ENCODE measurements at places on chromosomes 12 and 14. TPM values are rescaled to one million over a fixed set of nuclear protein-coding genes. Genes with fewer than 3 reads are reported as not detected.

- DNase-seq = no peak
- peaks cover 96% of the 10 kb centered on the region for H3K4me1 ChIP-seq
- H3K27me3 ChIP-seq = no peaks in the 10 kb centered on the region
- peak overlapping the region; percentile 99 for H3K27ac ChIP-seq
These were observed 24.5 kb downstream of the SSH1 start for GRCh38 chr12:108832730-108833354.

DNA sequence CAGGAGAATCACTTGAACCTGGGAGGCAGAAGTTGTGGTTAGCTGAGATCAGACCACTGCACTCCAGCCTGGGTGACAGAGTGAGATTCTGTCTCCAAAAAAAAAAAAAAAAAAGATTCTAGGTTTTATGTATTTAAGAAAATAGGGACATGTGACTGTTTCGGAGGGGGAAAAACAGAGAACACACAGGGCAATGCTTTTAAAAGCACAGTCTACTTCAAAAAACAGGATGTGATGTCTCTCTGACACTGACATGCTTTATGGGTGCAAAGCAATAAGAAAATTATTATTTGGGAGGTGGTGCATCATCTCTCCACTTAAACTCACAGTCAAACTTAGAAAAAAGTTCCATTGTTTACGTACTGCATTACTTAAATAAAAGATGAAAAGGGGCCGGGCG is 28.7 kb downstream of the CLIP1 start:
- H3K27ac ChIP-seq = peak overlapping the region; percentile 45
- no peak overlapping the region for H3K4me3 ChIP-seq
- peaks cover 26% of the 10 kb centered on the region for H3K4me1 ChIP-seq

CIROP gene
- total RNA-seq = not detected

DNA sequence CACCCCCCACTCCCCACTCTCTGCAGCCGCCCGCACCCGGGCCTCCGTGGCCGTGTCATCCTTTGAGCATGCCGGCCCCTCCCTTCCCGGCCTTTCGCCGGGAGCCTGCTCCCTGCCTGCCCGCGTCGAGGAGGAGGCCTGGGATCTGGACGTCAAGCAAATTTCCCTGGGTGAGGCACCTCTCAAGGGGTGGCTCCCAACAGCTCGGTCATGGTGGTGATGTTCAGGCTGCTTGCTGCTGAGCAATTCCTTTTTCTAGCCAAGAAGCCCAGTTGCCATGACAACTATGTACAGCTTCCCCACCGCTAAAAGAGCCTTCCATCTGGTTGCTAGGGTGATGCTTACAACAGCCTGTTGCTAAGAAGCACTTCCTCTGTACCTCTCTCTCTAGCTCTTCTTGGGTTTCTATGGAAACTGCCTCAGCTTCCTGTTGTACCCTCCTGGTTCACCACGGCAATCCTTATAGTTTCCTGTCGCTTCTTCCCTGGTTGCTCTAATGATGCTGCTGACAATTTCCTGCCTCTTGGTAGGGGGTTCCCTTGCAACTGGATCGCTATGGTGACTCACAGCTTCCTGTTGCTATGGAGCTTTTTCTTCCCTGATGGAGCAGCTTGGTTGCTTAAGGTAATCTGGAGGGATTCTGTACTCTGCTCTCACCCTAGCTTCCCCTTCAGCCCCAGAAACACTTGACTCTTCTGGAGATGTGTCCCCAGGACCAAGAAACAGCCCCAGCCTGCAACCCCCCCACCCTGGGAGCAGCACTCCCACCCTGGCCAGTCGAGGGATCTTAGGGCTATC is 11.0 kb downstream of the ZNF219 start:
- DNase-seq = no peak
- peaks cover 43% of the 10 kb centered on the region for H3K36me3 ChIP-seq
- H3K27me3 ChIP-seq = no peaks in the 10 kb centered on the region

GRCh38 chr14:105161309-105161708 is 7.3 kb downstream of the JAG2 start:
- H3K27me3 ChIP-seq = no peaks in the 10 kb centered on the region
- no peaks in the 10 kb centered on the region for H3K36me3 ChIP-seq
- no peak overlapping the region for H3K27ac ChIP-seq
- no peaks in the 10 kb centered on the region for H3K4me1 ChIP-seq

RTL1 gene
- total RNA-seq = not detected

NTF3 gene
- 0.80 TPM for total RNA-seq

DNA sequence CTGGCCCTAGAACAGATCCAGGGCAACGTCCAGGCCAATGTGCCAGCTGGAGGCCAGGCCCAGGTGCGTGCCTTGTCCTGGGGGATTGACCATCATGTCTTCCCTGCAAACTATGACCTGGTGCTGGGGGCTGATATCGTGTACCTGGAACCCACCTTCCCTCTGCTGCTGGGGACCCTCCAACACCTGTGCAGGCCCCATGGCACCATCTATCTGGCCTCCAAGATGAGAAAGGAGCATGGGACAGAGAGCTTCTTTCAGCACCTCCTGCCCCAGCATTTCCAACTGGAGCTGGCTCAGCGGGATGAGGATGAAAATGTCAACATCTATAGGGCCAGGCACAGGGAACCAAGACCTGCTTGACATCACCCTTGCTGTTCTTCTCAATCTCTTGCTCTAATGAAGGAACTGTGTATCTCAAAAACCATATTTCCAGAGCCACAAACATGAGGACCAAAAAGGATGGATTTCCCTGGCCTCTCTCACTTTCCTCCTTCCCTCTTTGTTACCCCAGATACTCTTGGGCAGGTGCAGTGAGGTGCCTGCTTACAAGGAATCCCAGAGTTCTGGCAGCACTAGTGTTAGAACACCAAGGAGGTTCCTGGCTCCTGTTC is 2.2 kb upstream of the TSFM start:
- peaks cover 16% of the 10 kb centered on the region for H3K4me1 ChIP-seq
- H3K27me3 ChIP-seq = no peaks in the 10 kb centered on the region
- peaks cover 13% of the 10 kb centered on the region for H3K36me3 ChIP-seq

DNA sequence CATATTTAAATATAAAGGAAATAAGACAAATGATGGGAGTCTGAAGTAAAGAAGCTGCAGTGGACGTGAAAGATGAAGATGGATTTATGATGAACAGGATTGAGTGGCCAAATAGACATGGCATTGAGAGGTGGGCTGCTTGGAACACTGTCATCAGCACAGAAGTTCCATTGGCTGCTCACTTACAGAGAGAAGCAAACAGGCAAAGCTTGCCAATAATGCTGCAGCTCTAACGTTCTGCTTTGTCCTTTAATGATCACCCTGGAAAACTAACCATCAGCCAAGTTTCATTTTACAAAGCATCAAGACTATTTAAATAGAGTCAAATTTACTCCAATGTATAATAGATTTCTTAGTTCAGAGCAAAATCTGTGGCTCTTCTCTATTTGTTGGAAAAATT is 721.4 kb downstream of the TMTC2 start:
- H3K27me3 ChIP-seq = no peaks in the 10 kb centered on the region
- no peak overlapping the region for H3K4me3 ChIP-seq
- H3K36me3 ChIP-seq = no peaks in the 10 kb centered on the region
- no peak for DNase-seq
- no peaks in the 10 kb centered on the region for H3K4me1 ChIP-seq
- no peak overlapping the region for H3K27ac ChIP-seq

HPD gene
- not detected for total RNA-seq

GRCh38 chr14:100422556-100423316 is 99.6 kb downstream of the SLC25A47 start:
- H3K4me3 ChIP-seq = no peak overlapping the region
- no peak for DNase-seq
- H3K36me3 ChIP-seq = peaks cover 2% of the 10 kb centered on the region
- H3K27me3 ChIP-seq = no peaks in the 10 kb centered on the region
- H3K27ac ChIP-seq = peak overlapping the region; percentile 90

- H3K36me3 ChIP-seq = no peaks in the 10 kb centered on the region
- no peak overlapping the region for H3K4me3 ChIP-seq
- DNase-seq = no peak
- no peaks in the 10 kb centered on the region for H3K27me3 ChIP-seq
- no peaks in the 10 kb centered on the region for H3K4me1 ChIP-seq
These were observed 283.5 kb downstream of the GLT1D1 start for GRCh38 chr12:129136694-129137325.

DNA sequence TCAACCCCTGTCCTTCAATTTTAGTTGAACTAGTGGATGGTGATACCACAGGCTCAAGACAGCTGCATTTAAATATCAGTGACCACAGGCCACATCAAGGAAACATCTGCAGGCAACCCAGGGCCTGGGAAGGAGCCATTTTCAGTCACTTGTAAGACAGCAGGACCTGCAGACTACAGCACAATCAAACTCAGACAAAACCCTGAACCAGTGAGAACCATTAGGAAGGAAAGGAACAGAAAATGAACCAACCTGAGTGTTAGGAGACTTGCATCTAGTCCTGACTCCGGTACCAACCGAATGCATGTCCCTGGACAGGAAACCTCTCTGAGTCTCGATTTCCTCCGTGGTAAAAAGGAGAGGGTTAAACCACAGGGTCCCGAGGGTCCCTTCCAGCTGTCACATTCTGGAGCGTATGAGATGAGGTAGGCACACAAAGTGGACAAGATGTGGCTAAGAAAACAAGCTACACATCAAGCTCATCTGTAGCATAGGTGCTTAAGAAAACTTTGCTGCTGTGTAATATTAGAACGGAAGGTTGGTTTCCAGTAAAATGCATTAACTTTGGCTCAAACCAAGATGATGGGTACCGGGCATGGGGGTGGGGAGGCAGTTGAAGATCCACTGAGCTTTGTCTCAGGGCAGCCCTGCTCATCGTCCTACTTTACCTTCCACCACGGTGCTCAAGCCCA is 1.6 kb upstream of the CDKN1B start:
- H3K27me3 ChIP-seq = no peaks in the 10 kb centered on the region
- no peak for DNase-seq
- H3K4me3 ChIP-seq = peak overlapping the region; percentile 69
- H3K27ac ChIP-seq = peak overlapping the region; percentile 96
- H3K36me3 ChIP-seq = peaks cover 17% of the 10 kb centered on the region

- peaks cover 4% of the 10 kb centered on the region for H3K4me1 ChIP-seq
- peaks cover 5% of the 10 kb centered on the region for H3K27me3 ChIP-seq
- H3K4me3 ChIP-seq = no peak overlapping the region
- no peaks in the 10 kb centered on the region for H3K36me3 ChIP-seq
- H3K27ac ChIP-seq = no peak overlapping the region
These were observed 17.4 kb upstream of the LEMD3 start for GRCh38 chr12:65152012-65152411.

VRK1 gene
- 6.9 TPM for total RNA-seq

- DNase-seq = no peak
- no peak overlapping the region for H3K4me3 ChIP-seq
- H3K36me3 ChIP-seq = peaks cover 1% of the 10 kb centered on the region
- no peaks in the 10 kb centered on the region for H3K4me1 ChIP-seq
- no peaks in the 10 kb centered on the region for H3K27me3 ChIP-seq
These were observed 33.0 kb upstream of the OVCH1 start for GRCh38 chr12:29530436-29530835.

GRCh38 chr12:84994426-84994825 is 41.7 kb downstream of the TSPAN19 start:
- H3K27ac ChIP-seq = no peak overlapping the region
- no peak overlapping the region for H3K4me3 ChIP-seq
- H3K36me3 ChIP-seq = no peaks in the 10 kb centered on the region
- no peaks in the 10 kb centered on the region for H3K27me3 ChIP-seq
- no peak for DNase-seq
- H3K4me1 ChIP-seq = no peaks in the 10 kb centered on the region

COCH gene
- 4.2 TPM for total RNA-seq

DNA sequence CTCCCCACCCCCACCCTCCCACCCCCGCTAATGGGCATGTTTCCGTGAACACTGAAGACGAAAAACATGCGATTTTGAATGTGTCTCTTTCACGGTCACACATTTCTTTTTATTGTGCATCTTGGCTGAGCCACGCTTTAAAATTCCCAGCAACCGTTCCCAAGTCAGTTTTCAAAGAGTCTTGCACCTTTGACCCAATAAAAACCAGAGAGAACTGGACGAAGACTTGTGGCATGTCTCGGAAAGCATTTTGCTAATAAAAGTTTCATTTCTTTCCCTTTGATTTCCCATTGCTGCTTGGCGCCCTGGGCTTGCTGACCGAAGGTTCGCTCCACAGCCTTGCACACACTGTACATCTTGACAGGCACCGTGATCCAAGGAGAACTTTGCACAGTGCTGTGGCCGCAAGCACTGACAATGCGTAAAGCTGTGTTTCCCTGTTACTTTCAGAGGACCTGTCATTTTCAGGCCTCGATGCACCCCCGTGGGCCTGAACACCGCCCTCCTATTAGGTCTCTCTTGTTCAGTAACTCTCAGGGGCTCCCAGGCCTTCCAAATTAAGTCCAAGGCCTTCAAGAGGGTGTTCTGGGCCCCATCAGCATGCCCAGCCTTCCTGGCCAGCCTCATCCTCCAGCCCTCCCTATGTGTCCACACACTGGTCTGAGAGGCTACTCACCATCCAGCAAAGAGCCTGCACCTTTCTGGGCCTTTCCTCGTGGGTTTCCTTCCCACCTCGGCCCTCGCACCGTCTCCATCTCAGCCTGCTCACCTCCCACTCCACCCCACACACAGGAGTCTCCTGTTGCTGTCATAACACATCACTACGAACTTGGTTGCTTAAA is 63.4 kb upstream of the DIO3 start:
- peak; percentile 50 for DNase-seq
- H3K4me3 ChIP-seq = no peak overlapping the region
- peak overlapping the region; percentile 27 for H3K27ac ChIP-seq
- peaks cover 29% of the 10 kb centered on the region for H3K27me3 ChIP-seq
- no peaks in the 10 kb centered on the region for H3K36me3 ChIP-seq
- no peaks in the 10 kb centered on the region for H3K4me1 ChIP-seq

TCHP gene
- total RNA-seq = 12.6 TPM

DNA sequence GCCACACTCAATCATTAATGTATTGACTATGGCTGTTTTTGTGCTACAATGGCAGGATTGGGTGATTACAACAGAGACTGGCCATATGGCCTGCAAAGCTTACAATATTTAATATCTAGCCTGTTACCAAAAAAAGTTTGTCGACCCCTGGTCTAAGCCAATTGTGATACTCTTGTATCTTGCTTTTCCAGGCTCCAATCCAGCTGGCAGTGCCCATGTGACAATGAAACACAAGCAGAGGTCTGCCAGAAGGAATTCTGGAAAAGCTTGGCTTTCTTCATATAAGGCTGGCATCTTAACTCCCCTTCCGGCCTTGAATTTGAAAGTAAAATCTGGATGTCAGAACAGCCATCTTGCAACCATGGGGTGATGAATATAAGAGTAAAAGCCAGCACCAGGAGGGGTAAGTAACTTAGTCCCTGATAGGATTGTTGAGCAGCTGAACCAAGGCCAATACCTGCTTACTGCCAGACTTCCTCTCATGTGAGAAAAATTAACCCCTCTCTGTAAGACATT is 458.7 kb downstream of the TMTC2 start:
- no peaks in the 10 kb centered on the region for H3K36me3 ChIP-seq
- no peak for DNase-seq
- no peaks in the 10 kb centered on the region for H3K4me1 ChIP-seq
- H3K27ac ChIP-seq = no peak overlapping the region
- no peaks in the 10 kb centered on the region for H3K27me3 ChIP-seq
- no peak overlapping the region for H3K4me3 ChIP-seq

GRCh38 chr12:69688021-69688420 is 11.1 kb downstream of the BEST3 start:
- H3K4me3 ChIP-seq = no peak overlapping the region
- peaks cover 49% of the 10 kb centered on the region for H3K4me1 ChIP-seq
- DNase-seq = no peak
- H3K27me3 ChIP-seq = no peaks in the 10 kb centered on the region
- H3K36me3 ChIP-seq = no peaks in the 10 kb centered on the region

CD163L1 gene
- 3.8 TPM for total RNA-seq

GRCh38 chr12:19434538-19434937 is 4.8 kb upstream of the AEBP2 start:
- H3K27ac ChIP-seq = no peak overlapping the region
- peaks cover 26% of the 10 kb centered on the region for H3K4me1 ChIP-seq
- peaks cover 1% of the 10 kb centered on the region for H3K36me3 ChIP-seq
- DNase-seq = no peak
- H3K4me3 ChIP-seq = no peak overlapping the region
- no peaks in the 10 kb centered on the region for H3K27me3 ChIP-seq

- peaks cover 6% of the 10 kb centered on the region for H3K36me3 ChIP-seq
- H3K4me3 ChIP-seq = no peak overlapping the region
- peaks cover 87% of the 10 kb centered on the region for H3K4me1 ChIP-seq
- H3K27me3 ChIP-seq = no peaks in the 10 kb centered on the region
These were observed 145.9 kb upstream of the HIF1A start for GRCh38 chr14:61549425-61549824.

Data from chondrocyte (in vitro differentiated cells).